ENCODE measurements at places on chromosomes 7 and 10.

GRCh38 chr7:9782275-9782674, 1191.4 kb upstream of the PHF14 start:
- H3K27ac ChIP-seq: no peak overlapping the region
- no peaks in the 10 kb centered on the region for H3K27me3 ChIP-seq
- H3K36me3 ChIP-seq: no peaks in the 10 kb centered on the region
- H3K4me3 ChIP-seq: no peak overlapping the region
- no peaks in the 10 kb centered on the region for H3K4me1 ChIP-seq

DNA sequence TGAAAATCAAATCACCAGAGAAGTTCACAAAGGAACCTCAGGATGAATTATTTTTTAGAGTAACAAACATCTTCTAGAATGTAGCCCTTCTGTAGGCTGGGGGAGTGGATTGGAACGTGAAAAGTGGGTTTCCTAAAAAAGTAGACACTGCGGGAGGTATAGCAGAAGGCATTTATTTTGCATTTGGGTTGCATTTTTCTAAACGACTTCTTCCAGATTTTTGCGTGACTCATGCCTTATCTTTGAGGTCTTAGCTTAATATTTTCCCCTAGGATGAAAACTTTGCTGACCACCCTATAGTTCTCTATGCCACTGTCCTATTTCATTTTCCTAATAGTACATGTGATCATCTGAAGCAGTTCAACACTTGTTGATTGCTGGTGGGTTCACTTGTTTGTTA, 112.7 kb upstream of the JCAD start:
- H3K27ac ChIP-seq: no peak overlapping the region
- H3K4me3 ChIP-seq: no peak overlapping the region
- no peaks in the 10 kb centered on the region for H3K36me3 ChIP-seq
- H3K4me1 ChIP-seq: no peaks in the 10 kb centered on the region

DNA sequence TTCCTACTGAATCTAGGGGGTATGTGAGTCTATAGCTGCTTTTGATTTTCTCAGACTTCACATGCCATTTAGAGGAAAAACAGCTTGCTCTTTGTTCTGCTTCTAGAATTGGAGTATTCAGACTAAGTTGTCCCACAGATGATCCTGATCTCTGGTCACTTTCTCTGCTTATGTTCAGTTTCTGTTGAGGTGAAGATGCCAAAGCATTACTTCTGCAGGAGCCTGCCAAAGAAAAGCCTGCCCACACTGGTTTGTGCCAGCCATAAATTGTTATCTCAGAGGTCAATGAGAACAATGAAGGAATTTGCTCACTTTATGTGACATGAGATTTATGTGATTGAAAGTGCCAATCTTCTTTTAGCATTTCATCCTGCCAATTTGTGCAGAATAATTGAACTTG, 163.6 kb downstream of the CDK14 start:
- no peaks in the 10 kb centered on the region for H3K27me3 ChIP-seq
- no peak overlapping the region for H3K4me3 ChIP-seq
- peaks cover 5% of the 10 kb centered on the region for H3K4me1 ChIP-seq
- no peaks in the 10 kb centered on the region for H3K36me3 ChIP-seq
- H3K27ac ChIP-seq: no peak overlapping the region

- no peaks in the 10 kb centered on the region for H3K27me3 ChIP-seq
- no peak for DNase-seq
- no peaks in the 10 kb centered on the region for H3K4me1 ChIP-seq
- H3K27ac ChIP-seq: no peak overlapping the region
- no peak overlapping the region for H3K4me3 ChIP-seq
These were observed 52.1 kb upstream of the PDZD8 start for GRCh38 chr10:117427356-117427755.

- H3K36me3 ChIP-seq: no peaks in the 10 kb centered on the region
- peaks cover 26% of the 10 kb centered on the region for H3K27me3 ChIP-seq
- no peak overlapping the region for H3K27ac ChIP-seq
- H3K4me3 ChIP-seq: no peak overlapping the region
- no peak for DNase-seq
These were observed 21.3 kb downstream of the MKX start for GRCh38 chr10:27724287-27724686.

DNA sequence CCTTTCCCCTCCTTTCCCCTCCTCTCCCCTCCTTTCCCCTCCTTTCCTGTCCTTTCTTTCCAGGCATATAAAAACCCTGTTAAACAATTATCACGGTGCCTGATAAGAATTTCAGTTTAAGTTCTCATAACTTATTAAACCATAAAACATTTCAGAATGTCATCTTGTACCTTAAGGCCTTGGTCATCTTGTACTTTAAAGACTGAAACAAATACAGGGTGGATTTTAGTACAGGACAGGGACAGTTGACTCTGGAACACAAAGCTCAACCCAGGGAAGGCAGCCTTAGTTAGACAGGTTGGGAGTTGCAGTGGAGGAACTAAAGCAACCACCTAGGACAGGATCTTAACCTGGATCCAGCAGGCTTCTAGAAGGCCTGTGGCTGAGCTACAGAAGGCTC, 1.2 kb downstream of the AGR3 start:
- no peak for DNase-seq
- no peaks in the 10 kb centered on the region for H3K4me1 ChIP-seq
- no peaks in the 10 kb centered on the region for H3K36me3 ChIP-seq
- H3K27ac ChIP-seq: no peak overlapping the region

- H3K36me3 ChIP-seq: no peaks in the 10 kb centered on the region
- no peaks in the 10 kb centered on the region for H3K27me3 ChIP-seq
- H3K4me1 ChIP-seq: no peaks in the 10 kb centered on the region
- no peak overlapping the region for H3K27ac ChIP-seq
- no peak overlapping the region for H3K4me3 ChIP-seq
- DNase-seq: no peak
These were observed 88.6 kb downstream of the FANK1 start for GRCh38 chr10:125984865-125985495.

DNA sequence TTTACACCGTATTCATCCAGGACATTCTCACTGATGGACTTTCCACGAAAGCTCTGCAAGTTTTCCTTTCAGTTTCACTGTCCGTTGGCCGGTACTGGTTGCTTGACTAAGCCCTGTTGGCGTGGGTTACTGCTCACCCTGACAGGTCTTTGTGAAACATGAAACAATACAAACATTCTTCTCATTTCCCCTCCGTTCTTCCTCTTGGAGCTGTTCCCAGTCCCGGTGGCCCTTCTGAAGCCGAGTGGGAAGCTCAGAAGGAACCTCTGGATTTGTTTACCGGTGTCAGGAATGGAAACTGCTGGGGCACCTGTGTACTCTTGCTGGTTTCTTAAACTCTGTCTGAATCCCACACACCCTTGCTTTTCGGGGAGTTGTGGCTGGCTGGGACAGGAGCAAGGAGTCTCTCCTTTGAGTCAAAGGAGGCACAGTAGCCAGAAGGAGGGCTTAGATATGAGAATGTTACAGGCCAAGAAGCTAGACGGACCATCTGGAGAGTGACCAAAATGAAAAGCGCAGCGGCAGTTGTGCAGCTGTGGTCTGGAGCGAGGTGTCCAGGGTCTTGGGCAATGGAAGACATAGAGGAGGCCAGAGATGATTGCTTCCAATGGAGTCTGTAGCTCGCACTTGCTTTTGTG, 45.7 kb downstream of the LYZL2 start:
- no peak overlapping the region for H3K27ac ChIP-seq
- H3K4me1 ChIP-seq: peaks cover 6% of the 10 kb centered on the region
- DNase-seq: peak; percentile 7
- peaks cover 4% of the 10 kb centered on the region for H3K27me3 ChIP-seq

DNA sequence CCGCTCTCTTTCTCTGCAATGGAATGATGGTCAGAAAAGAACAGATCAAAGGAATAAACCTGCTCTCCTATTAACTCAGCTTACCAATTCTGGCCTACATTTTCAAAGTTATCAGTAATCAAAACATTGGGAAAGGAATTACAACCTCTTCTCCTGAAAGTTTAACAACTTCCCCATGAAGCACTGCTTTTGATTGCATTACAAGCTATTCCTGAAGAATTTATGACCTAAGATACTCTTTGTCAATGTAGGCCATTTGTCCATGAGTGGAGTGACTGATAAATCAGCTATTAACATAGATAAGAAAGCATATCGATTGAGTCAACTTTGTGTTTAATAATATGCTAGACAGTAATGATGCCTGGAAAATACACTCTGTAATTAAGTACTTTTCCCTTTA, 271.7 kb upstream of the C7orf33 start:
- no peak overlapping the region for H3K4me3 ChIP-seq
- H3K4me1 ChIP-seq: peaks cover 2% of the 10 kb centered on the region
- H3K27ac ChIP-seq: no peak overlapping the region
- no peaks in the 10 kb centered on the region for H3K27me3 ChIP-seq

DNA sequence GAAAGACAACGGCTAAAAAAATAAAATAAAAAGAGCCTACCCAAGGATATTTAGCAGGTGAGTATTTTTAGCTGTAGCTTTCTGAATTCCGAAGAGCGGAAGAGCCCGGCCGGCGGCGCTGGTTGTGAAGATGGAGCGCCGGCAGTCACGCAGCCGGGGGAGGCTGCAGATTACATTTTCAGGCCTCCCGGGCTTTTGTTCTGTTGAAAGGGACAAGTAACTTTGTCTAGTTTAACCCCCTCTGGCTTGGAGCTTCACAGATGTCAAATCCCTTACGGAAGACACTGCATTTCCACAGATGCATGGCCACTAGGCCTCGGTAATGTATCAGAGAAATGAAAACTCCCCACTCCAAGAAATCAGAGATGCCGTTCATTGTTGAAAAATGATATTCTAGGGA, 497.6 kb upstream of the MKI67 start:
- H3K4me3 ChIP-seq: no peak overlapping the region
- H3K4me1 ChIP-seq: no peaks in the 10 kb centered on the region
- H3K27ac ChIP-seq: no peak overlapping the region
- H3K36me3 ChIP-seq: no peaks in the 10 kb centered on the region

DNA sequence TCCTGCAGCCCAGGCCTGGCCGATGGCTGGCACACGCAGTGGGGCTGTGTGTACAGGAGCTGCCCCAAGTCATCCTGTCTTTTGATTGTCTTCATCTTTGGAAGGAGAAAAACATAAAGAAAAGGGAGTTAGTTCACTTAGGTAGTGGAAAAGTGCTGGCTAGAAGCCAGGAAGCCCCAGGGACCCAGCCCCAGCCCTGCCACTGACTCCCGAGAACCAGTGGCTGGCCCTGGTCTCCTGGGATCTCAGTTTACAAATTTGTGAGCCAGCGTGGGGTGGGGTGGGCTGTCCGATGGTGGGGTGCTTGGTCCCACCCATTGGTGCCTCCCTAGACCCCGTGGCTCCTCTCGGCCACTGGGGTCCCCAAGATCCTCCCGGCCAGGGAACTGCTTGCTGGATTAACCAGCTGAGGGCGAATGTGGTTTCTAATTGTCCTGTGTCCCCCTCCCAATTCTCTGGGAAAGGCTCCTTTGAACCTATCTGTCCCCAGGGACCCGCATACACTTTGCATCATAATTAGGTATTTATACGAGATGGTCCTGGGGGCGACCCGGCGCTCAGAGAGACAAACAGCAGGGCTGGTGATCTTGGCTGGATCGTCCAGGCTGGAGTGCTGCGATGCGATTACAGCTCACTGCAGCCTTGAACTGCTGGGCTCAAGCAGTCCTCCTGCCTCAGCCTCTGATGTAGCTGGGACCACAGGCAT, 16.3 kb upstream of the CHST12 start:
- H3K27me3 ChIP-seq: no peaks in the 10 kb centered on the region
- H3K27ac ChIP-seq: no peak overlapping the region
- no peak overlapping the region for H3K4me3 ChIP-seq
- no peak for DNase-seq

- H3K4me3 ChIP-seq: no peak overlapping the region
- no peaks in the 10 kb centered on the region for H3K27me3 ChIP-seq
- H3K36me3 ChIP-seq: no peaks in the 10 kb centered on the region
- DNase-seq: no peak
- H3K4me1 ChIP-seq: no peaks in the 10 kb centered on the region
- no peak overlapping the region for H3K27ac ChIP-seq
These were observed 789.0 kb downstream of the PHTF2 start for GRCh38 chr7:78587443-78588044.

- H3K27ac ChIP-seq: no peak overlapping the region
- no peak for DNase-seq
- peaks cover 14% of the 10 kb centered on the region for H3K27me3 ChIP-seq
- no peak overlapping the region for H3K4me3 ChIP-seq
- no peaks in the 10 kb centered on the region for H3K4me1 ChIP-seq
These were observed 24.2 kb downstream of the TRIL start for GRCh38 chr7:28933846-28934320.

Data from activated naive CD8-positive, alpha-beta T cell treated with anti-CD3 and anti-CD28 coated beads, Interleukin-2, amount 50 U/mL, for 24 hours (primary cell).